ENCODE measurements at places on chromosomes 3 and 15.

DNA sequence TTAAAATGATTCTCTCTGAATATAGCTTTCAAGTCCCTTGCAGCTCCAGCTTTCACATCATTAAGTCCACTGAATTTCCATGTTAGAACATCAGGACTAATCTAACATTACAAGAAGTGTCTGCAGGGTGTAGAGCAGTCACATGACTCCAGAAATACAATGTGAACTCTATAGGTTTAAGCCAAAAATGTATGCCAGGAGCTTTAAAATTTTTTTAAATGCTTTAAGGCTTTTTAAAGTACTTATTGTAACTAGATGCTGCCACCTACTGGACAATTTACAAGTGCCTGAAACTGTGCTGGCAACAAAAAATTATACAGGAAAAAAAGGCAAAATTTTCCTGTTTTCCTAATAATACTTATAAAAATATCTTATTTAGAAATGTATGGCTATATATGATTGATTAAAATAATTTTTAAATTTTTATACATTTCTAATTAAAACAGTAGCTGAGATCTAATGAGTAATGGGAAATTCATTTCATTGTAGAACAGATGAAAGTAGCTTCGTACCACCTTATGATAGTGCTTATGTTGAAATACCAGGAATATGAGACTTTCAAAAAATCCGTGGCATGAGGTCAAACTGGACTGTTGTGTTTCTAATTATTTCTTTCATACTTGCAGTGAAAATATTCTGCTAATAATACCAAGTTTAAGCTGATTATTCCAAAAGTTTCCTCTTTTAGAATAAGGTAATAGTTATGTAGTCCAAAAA is 25.7 kb downstream of the FSIP1 start:
- DNase-seq: no peak

- DNase-seq: peak; percentile 24
Measured at GRCh38 chr15:34754674-34755418, at the start of gene GJD2. GJD2 (minus strand) TSS chr15:34754998; CDS start chr15:34754488, 510 bp downstream.

- no peak for DNase-seq
Measured at GRCh38 chr3:30075514-30075913, 530.9 kb upstream of the TGFBR2 start.

DNA sequence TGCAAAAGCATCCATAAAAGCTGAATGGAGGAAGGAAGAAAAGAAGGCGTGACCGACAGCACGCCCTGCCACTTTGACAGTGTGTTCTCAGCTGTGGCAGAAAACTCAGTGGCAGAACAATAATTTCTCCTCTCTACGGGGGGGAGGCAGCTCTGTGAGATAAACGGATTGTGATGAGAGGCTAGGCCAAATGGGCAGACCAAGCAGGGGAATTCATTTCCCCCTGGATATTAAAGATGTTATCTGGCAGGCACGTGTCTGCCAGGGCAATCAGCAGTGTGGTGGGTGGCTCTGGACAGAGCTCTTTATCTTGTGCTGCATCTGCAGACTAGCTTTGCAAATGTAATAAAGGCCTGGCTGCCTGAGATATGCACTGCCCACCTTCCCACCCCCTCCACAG is 1.9 kb upstream of the RMDN3 start:
- DNase-seq: no peak

- DNase-seq: no peak
Measured at GRCh38 chr3:43248185-43248583, 38.2 kb upstream of the SNRK start.

DNA sequence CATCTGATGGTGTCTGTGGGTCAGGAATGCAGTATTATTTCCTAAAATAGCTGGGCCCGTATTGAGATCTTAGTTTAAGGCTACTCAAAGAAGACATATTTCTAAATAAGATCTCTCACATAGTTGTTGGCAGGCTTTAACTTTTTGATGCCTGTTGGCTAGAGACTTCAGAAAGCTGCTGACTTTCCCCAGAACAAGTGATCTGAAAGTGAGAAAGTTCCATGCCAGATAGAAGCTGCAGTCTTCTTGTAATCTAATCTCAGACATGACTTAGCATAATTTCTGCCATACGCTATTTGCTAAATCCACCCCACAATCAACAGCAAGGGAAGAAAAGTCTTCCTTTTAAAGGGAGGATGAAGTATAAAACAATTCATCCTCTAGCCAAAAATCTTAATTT is 867.1 kb downstream of the IGSF11 start:
- no peak for DNase-seq

GRCh38 chr3:50930371-50931208 is 255.9 kb downstream of the DOCK3 start:
- DNase-seq: no peak

- no peak for DNase-seq
Measured at GRCh38 chr15:81752546-81752942, 293.3 kb downstream of the MEX3B start.

DNA sequence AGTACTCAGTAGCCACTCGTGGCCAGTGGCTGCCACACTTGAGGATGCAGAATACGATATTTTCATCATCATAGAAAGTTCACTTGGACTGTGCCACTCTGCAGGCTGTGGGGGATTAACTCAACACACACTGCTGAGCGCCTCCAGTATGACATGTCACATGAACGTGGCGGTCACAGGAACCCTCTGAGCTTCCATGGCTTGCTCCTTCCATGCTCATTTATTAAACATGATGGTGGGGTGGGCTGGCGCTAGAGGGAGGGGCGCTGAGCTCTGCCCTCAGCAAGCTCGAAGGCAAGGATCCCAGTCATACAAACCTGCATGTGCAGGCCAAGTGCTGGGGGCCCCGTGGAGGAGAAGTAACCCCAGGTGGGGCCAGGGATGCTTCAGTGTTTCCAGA is 85.5 kb downstream of the WNT7A start:
- no peak for DNase-seq

DNA sequence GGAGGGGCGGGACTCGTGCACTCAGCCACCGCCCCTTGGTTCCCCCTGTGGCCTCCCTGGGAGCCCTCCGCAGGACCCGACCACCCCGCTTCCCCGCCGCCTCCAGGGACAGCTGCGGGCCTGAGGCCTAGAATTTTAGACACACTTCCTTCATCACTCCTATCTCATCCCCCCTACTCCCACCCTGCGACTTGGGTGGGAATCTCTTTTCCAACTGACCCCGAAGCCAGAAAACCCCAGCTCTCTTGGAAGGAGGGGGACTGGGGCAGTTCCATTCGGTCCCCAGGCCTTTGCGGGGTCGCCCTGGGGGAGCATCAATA is 289 bp upstream of the TFDP2 start:
- DNase-seq: no peak

DNA sequence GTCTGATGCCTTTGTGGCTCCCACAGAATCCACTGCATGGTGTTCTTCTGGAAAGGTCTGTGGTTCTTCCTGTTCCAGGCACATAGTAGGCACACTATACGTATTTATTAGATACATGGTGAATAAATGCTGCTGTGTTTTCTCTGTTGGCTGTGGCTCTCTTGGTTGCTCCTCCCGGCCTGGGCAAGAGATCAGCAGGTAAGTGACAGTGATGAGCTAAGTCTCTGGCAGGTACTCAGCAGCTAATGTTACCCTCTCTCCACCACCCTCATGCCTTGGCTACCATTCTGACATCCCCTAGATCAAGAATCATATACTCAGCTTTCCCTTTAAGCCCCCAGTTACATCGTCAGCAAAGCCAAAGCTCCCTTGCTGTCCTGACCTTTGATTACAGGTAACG is 8.4 kb downstream of the SV2B start:
- DNase-seq: no peak

DNA sequence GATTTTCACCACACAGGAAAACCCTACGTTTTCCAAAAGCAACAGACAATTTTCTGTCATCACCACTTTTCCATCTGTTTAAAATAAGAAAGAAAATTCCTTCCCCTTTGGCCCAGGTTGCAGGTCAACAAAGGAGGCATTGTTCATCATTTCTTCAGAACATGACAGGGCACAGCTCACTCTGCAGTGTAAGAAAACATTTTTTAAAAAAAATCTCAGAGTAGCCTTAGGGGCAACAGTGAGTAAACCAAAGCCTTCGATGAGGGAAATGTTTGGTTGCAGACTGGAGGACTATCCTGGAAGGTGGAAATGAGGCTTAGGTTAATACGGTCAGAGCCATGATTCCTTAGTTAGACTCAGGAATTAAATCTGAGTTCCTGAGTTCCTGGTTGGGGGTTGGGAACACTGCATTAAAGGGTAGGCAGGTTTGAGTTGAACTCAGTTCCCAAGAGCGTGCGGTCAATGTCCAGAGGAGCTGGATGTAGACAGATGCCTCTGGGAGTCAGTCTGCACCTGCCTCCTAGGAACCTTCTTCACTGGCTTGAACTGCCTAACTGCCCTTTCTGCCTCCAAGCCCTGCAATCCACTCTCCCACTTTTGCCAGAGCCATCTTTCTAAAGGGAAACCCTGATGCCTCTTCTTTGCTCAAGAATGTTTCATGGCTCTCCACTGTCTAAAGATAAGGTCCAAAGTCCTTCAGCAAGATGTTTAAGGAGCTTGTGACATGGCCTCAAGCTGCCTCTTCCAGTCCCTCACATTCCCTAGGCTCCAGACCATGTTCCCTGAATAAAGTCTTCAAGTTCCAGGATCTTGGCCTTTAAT is 3.3 kb upstream of the HES1 start:
- DNase-seq: no peak

GRCh38 chr15:48102167-48102566 is 18.6 kb upstream of the SLC24A5 start:
- DNase-seq: no peak

DNA sequence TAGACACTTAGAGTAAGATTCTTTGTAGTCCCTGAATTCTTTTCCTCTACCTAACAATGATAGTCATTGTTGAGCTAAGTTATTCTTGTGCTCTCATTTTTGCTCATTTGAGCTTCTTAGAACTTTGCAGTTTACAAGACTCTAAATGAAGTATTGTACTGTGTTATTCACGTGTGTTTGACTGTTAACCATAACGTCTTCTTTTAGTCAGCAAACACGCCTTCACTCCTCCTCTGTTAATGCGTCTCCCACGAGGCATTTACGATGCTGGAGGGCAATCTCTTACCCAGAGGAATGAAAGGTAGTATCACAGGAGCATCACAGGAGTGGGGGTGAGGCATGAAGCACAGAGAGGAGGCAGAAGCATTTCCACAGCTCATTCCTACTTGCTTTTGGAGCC is 14.8 kb upstream of the P2RY14 start:
- no peak for DNase-seq

GRCh38 chr15:40844696-40845030 is 815 bp downstream of the SPINT1 start:
- DNase-seq: peak; percentile 54

DNA sequence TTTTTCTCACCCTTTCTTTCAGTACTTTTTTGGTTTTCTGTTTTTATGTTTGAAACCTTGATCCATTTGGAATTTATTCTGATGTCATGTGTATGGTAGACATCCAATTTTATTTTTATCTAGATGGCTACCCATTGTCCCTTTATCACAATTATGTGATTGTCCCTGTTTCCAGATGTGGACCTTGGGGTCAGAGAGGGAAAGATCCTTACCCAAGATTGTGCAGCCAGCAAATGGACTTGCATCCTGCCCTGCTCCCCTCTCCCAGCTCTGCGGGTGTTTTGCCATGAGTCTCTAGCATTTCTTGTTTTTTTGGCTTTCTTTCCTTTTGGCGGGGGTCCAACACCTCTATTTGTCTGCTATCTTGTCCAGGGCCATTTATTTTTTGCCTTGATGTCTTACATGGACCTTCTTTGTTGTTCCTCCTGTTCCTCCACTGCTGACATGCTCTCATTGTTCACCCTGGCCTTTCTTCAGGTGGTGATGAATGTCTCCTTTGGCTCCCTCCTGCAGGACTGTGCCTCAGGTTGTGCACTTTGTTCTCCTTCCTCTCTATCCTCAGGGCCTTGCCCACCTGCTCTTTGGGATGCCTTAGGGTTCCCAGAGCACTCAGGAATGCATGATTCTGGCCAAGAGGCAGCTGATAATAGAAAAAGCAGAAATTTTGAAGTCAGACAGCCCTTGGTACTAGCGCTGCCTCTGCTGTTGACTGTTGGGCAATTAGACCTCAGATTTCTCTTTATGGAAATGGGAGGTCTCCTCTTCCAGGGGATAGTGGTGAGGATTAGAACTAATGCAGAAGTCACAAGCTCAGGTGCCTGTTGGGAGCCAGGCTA is 84.3 kb downstream of the EEFSEC start:
- DNase-seq: no peak

- no peak for DNase-seq
Measured at GRCh38 chr15:62894322-62895085, 148.0 kb upstream of the TPM1 start.

DNA sequence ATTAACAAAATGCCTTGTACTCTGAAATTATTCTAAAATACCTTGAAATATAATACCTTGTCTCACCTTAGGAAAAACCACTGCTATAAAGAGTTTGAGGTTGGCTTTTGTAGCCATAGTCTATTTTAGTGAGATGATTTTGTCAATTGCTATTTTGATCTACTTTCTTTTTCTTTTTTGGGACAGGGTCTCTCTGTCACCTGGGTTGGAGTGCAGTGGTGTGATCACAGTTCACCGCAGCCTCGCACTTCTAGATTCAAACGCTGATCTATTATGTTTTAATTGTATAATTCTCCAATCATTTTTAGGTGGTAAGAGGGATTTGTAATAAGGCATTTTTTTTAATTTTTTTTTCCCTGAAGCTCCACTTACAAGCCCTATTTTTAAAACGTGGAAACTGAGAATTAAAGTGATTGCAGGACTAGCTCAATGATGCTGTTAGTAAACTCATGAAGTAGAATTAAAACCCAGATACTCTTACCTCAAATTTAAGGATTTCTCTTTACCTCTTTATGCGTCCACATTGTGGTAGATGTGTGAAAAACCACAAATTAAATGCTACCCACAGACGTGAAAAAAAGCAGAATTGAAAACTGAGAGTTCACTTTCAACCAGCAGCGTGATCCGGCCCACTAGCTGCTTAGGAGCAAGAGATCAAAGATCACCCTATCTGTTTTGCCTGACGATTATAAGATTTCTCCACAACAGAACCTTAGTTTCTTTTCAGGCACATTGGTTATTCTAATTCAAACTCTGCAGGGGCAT is 384.2 kb downstream of the CGGBP1 start:
- DNase-seq: peak; percentile 1

DNA sequence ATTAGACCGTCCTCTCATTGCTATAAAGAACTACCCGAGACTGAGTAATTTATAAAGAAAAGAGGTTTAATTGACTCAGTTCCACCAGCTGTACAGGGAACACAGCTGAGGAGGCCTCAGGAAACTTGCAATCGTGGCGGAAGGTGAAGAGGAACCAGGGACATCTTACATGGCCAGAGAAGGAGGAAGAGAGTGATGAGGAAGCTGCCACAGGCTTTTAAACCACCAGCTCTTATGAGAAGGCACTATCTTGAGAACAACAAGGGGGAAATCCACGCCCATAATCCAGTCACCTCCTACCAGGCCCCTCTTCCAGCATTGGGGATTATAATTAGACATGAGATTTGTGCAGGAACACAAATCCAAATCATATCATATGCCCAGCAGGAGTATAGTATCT is 138.5 kb downstream of the ALCAM start:
- DNase-seq: no peak

- DNase-seq: no peak
Measured at GRCh38 chr3:107130089-107130700, 247.0 kb upstream of the CCDC54 start.

GRCh38 chr3:81443958-81444357 is 317.5 kb downstream of the GBE1 start:
- no peak for DNase-seq
